Kidney epithelial cell (primary cell): ENCODE measurements at places on chromosomes 6 and 20. TPM values are rescaled to one million over a fixed set of nuclear protein-coding genes. Genes with fewer than 3 reads are reported as not detected.

The DEFB132 gene
- not detected in 2 replicates for total RNA-seq

The EPPIN gene
- not detected in 2 replicates for total RNA-seq

The TBXT gene
- not detected in 2 replicates for total RNA-seq

The TBPL1 gene
- 16.8 and 27.7 TPM in 2 replicates for total RNA-seq

The WTAP gene
- 86.9 and 88.3 TPM in 2 replicates for total RNA-seq

The OXT gene
- total RNA-seq: not detected in 2 replicates

The VGLL2 gene
- total RNA-seq: not detected in 2 replicates

The NMBR gene
- total RNA-seq: not detected in 2 replicates

The LAMP5 gene
- 1.7 and 1.9 TPM in 2 replicates for total RNA-seq

The MACROD2 gene
- 0.79 and 7.9 TPM in 2 replicates for total RNA-seq

The RIPOR3 gene
- total RNA-seq: 0.08 and 0.41 TPM in 2 replicates

The SPDEF gene
- total RNA-seq: not detected in 2 replicates

The GLP1R gene
- 0.17 TPM in 1 of 2 replicates, not detected in the other for total RNA-seq

The ASIP gene
- total RNA-seq: not detected in 2 replicates

The EYS gene
- total RNA-seq: not detected in 2 replicates

The TBX18 gene
- 0.46 and 0.48 TPM in 2 replicates for total RNA-seq

The CLPSL1 gene
- not detected in 2 replicates for total RNA-seq

The OOEP gene
- total RNA-seq: 0.41 and 0.50 TPM in 2 replicates

The FLRT3 gene
- 3.3 and 3.9 TPM in 2 replicates for total RNA-seq

The SULF2 gene
- total RNA-seq: 78.2 and 80.8 TPM in 2 replicates

The SLC24A3 gene
- 0.08 TPM in 1 of 2 replicates, not detected in the other for total RNA-seq

The DSP gene
- 216 and 220 TPM in 2 replicates for total RNA-seq

The CLVS2 gene
- total RNA-seq: 0.04 and 0.07 TPM in 2 replicates

The ALDH8A1 gene
- total RNA-seq: 0.46 and 9.3 TPM in 2 replicates

The NNAT gene
- total RNA-seq: 20.3 and 25.0 TPM in 2 replicates

The CNKSR3 gene
- total RNA-seq: 9.2 and 12.1 TPM in 2 replicates

The PDYN gene
- not detected in 2 replicates for total RNA-seq

The TCFL5 gene
- total RNA-seq: 4.3 and 5.4 TPM in 2 replicates

The EEF1A2 gene
- 14.9 and 18.0 TPM in 2 replicates for total RNA-seq

The LIN28B gene
- total RNA-seq: 0.07 and 0.92 TPM in 2 replicates

The LCA5 gene
- total RNA-seq: 5.1 and 7.0 TPM in 2 replicates

The ELMO2 gene
- 50.2 and 57.9 TPM in 2 replicates for total RNA-seq

The TTBK1 gene
- total RNA-seq: 0.41 and 0.67 TPM in 2 replicates

The SMLR1 gene
- total RNA-seq: not detected in 2 replicates

The IER3 gene
- 188 and 229 TPM in 2 replicates for total RNA-seq

The CABLES2 gene
- total RNA-seq: 6.9 and 8.1 TPM in 2 replicates

The RCAN2 gene
- 5.6 and 6.2 TPM in 2 replicates for total RNA-seq

The POU3F2 gene
- total RNA-seq: not detected in 2 replicates

The TRIM10 gene
- total RNA-seq: not detected in 2 replicates

The FAXC gene
- total RNA-seq: 7.5 and 10.1 TPM in 2 replicates

The COL9A3 gene
- total RNA-seq: 5.4 and 10.4 TPM in 2 replicates

The TXLNB gene
- not detected in 2 replicates for total RNA-seq

The VSTM2L gene
- total RNA-seq: 0.46 and 1.6 TPM in 2 replicates

The FBXO5 gene
- total RNA-seq: 14.1 and 16.1 TPM in 2 replicates

The ZFP57 gene
- total RNA-seq: 0.07 and 0.08 TPM in 2 replicates
